ENCODE measurements at places on chromosomes 6 and 20.

DNA sequence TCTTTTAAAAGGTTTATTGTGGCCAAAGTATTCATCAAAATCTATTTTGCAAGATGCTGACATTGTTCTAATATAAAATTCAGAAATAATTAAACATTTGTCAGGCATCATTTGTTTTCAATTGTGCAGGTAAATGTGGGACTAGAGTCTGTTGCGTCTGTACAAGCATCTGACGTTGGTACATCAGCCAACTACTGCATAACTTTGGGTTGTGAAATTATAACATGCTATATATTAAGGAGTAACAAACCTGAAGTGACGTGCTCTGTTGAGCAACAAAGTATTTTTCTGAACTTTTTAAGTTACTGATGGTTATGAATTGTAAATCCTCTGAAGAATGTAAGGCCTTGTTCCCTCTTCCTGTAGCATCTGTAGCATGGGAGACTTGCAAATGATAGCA lies 66.0 kb downstream of the RNF182 start:
- DNase-seq, result no peak

DNA sequence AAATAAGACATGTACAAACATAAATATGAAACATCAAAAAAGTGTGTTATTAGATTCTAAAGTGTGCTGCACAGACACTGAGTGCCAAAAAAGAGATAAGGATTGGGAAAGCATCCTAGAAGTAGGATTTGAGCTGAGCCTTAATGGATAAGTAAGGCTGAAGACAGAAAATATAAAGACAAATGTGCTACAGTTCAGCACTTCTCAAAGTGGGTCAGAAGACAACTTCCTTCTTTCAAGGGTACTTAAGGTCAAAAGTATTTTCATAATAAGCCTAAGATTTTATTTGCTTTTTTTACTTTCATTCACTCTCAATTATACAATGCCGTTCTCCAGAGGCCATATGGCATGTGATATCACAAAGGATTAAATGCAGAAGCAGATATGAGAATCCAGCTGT lies 16.8 kb downstream of the USP45 start:
- DNase-seq, result no peak

DNA sequence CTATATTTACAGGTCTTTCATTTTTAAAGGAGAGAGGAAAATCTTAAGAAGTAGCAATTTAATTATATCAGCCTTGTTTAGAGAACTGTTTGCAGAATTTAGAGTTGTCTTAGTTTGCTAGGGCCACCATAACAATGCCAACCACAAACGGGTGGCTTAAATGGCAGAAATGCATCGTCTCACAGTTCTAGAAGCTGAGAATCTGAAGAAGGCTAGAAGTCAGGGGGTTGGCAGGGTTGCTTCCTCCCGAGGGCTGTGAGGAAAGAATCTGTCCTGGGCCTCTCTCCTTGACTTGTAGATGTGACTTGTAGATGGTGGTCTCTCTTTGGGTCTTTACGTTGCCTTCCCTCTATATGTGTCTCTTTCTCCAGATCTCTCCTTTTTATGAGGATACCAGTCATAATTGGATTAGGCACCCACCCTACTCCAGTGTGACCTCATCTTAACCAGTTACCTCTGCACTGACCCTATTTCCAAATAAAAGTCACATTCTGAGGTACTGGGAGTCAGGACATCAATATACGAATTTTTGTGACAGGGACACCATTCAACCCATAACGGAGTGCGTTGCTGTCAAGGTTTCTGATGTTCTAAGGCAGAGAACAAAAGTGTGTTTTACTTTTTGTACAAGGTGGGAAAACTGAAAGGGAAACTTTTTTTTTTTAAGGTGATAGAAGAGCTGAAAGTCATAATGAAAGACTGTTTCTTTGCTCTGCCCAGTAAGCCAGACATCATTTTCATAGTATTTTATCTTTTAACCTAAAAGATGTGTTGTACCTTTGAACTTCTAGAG lies 84.4 kb downstream of the SAMD3 start:
- DNase-seq, result no peak

DNA sequence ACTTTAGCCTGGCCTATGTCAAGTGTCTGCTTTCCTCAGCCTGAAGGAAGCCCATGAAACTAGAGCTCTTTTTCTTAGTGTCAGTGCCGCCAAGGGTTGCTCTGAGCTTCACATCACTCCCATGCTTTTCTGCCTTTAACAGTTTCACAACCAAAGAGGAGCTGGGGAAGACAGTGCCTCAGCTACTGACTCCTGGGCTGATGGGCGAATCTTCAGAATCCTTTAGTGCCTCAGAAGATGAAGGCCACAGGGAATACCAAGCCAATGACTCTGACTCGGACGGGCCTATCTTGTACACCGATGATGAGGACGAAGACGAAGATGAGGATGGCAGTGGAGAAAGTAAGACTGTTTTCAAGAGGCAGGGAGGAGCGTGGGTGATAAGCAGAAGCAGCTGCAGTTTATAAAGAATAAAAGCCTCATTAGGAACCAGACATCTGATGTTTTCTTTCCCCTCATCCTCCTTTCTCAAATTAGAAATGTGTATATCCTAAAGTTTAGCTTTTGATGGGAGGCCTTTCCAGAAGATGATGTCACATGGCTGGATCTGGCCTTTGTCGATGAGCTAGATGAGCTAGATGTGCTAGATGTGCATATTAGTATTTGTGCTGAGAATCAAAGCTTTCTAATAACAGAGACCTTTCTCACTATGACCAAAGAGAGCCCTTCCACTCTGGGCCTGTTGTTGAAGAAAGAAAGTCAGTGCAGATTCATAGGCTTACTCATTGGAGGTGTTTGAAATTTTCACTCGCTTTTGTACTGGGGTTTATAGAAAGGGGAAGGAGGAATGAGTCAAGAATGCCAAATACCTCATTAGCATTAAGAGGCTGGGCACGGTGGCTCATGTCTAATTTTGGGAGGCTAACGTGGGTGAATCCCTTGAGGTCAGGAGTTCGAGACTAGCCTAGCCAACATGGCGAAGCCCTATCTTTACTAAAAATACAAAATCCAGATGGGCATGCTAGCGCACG lies 70.7 kb upstream of the LTV1 start:
- no peak for DNase-seq

DNA sequence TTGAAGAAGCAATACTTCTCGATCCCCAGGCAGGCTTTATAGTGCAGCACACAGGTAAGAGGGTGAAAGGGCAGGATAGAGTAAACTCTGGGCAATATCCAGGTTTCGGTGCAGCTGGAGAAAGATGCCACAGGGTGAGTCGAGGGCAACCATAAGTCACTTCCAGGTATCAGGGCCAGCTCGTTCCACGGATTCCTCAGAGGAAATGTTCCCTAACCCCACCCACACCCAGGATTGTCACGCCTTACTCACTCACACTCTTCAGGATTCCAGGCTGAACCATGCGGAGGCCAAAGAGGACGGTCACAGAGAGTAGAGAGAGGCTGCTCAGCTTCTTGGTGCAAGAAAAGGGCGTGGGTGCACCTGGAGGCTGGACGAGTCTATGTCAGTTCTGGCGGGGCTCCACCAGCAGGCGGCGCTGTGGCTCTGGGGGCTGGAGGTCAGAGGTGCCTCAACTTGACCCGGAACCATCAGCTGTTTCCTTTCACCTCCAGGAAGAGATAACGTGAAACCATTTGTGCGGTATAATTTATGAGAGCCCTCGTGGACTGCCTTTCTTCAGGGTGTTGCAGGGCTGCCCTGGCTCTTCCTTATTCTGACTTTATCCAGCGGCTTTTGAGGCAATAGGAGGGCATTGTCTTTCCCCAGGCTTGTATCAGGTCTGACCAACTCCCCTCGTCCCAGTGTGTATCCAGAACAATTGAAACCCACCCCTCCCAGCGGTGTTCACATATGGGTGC lies 14.5 kb upstream of the WFDC12 start:
- DNase-seq, result peak; percentile 82

- no peak for DNase-seq
Measured at GRCh38 chr6:15327271-15327670, 81.4 kb downstream of the JARID2 start.

- DNase-seq, result peak; percentile 79
Measured at GRCh38 chr6:29005183-29005885, at the start of gene ZNF311. Gene ZNF311, minus strand, starts transcription at chr6:29005315. Its CDS starts 1,361 bp downstream, at chr6:29003954.

DNA sequence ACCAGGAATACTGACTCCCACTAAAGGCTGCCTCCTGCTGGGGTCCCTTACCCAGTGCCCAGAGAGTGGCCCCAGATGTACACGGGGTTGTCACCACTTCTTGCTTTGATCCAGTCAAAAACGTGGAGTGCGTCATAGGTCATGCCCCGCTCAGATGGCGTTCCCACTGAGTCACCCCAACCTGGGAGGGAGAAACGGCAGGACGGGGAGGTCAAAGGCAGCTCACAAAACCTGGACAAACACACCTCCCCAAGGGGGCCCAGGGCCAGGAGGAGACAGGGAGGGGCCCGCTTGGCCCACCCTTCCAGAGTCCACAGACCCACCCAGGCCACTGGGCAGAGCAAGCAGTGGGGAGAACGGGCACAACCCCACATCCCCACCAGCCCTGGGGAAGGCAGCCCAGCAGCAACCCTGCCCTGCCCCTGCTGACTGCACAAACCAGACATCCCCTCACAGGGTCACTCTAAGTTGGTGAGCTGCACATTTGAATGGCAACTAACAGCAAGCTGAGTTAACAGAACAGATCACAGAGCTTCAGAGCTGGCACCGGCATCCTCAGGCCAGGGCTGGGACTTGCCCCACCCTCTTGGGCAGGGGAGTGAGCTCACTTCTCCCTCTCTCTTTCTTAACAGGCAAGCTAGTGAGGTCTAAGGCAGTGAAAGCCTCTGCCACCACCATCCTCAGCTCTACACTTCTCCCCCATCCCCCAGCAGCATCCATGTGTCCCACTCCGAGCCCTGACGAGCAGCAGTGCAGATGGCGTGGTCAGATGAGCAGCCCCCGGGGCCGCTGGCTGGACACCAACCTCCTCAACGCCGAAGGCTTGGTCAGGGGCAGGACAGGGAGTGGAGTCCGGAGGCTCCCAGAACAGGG lies 61.7 kb downstream of the PYGB start:
- peak; percentile 78 for DNase-seq

- DNase-seq, result no peak
Measured at GRCh38 chr20:43947316-43947710, 32.7 kb downstream of the TOX2 start.

DNA sequence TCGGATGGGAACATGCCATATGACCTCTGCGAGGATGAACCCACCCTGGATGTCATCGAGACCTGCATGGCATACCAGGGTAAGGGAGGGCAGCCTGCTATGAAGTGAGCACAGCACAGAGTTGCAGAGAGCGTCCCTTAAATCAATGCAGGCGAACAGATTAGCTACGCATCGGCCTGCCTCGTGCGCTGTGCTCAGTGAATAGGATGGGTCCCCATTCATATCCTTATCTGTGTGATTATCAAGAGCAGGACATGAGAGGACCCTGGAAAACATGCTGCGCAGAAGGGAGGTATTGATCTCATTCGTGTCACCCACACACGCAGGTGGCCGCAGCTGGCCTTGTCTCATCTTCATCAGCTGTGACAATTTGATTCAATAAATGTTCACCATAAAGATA lies 25.6 kb upstream of the FAM83D start:
- no peak for DNase-seq

DNA sequence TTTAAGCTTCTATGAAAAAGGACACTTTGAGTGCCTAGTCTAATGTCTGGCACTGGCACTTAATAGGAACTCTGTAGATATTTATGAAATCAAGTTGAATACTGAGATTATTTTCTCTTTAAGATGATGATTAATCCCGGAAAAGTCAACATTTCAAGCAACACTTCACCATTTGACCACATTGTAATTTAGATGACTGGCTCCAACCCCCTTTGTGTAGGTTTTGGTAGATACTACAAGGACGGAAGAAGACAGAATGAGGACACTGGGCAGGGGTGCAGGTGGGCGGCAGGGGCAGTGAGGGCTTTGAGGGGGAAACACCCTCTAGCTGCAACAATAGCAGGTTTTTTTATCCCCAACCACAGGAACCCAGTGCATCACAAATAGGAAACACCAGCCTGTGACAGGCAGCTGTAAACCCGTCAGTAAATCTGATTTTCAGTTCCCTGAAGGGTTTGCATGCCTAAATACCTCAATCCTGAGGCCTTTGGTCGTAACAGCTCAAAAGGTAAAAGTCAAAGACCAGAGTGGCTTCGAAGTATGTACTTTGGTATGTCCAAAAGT lies 4.6 kb downstream of the DTNBP1 start:
- DNase-seq, result no peak

- no peak for DNase-seq
Measured at GRCh38 chr6:41682497-41683272, 44.4 kb downstream of the MDFI start.

- no peak for DNase-seq
Measured at GRCh38 chr6:34928220-34928619, 39.2 kb downstream of the ANKS1A start.

DNA sequence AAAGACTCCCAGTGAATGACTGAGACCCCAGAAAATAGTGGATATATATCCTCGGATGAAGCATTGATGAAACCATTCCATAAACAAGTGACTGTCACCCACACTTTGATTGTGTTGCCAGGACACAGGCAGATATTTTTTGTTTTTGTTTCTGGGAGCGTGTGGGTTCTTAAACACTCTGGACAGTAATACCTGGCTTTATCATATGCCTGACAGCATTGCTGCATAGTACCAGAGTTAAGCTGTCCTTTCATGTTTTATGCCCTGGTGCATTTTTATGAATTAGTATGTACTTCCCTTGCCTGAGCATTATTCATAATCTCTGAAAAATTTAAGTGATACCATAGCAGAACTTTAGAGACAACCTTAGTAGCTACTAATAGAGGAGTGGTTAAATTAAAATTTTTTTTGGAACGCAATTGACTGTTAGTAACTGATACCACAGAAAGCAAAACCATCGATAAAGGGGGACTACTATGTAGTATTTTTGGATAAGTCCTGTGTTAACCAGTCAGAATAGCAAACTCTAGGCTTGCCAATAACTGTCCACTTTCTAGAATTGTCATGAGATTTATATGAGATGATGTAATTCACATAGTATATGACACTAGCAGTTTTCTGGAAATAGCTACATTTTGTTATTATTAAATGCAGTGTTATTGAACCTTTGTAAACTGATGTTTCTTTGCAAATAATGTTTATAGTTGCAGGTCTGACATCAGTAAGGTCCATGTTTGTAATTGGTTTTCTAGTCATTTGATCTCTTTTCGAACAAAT lies 30.4 kb downstream of the SENP6 start:
- DNase-seq, result no peak

GRCh38 chr6:51678905-51679620 lies 408.4 kb downstream of the PKHD1 start:
- DNase-seq, result peak; percentile 14

DNA sequence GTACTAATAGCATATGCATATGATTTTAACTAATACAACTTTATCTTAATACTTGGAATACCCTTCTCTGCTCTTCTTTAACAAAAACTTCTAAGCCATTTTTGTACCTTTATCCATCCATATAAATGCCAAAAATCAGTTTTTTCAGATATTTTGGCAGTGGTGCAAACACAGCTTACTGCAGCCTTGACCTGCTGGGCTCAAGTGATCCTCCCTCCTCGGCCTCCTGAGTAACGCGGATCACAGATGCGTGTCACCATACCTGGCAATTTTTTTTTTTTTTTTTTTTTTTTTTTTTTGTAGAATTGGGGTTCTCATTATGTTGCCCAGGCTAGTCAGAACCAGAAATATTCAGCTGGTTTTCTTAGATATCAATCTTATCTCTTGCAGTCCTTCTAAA lies 54.1 kb upstream of the SMIM29 start:
- no peak for DNase-seq

All from urothelium cell line (cell line).